ENCODE measurements at places on chromosomes 6 and 20.
A peak's percentile ranks its signal among the peaks of the same experiment; 100 is the strongest.

GRCh38 chr6:121437851-121438651 is 2.6 kb downstream of the GJA1 start:
- DNase-seq, result no peak

GRCh38 chr6:149917679-149918078 is 5.2 kb downstream of the RAET1G start:
- no peak for DNase-seq

GRCh38 chr6:125809570-125810170 is 18.9 kb downstream of the NCOA7 start:
- no peak for DNase-seq

DNA sequence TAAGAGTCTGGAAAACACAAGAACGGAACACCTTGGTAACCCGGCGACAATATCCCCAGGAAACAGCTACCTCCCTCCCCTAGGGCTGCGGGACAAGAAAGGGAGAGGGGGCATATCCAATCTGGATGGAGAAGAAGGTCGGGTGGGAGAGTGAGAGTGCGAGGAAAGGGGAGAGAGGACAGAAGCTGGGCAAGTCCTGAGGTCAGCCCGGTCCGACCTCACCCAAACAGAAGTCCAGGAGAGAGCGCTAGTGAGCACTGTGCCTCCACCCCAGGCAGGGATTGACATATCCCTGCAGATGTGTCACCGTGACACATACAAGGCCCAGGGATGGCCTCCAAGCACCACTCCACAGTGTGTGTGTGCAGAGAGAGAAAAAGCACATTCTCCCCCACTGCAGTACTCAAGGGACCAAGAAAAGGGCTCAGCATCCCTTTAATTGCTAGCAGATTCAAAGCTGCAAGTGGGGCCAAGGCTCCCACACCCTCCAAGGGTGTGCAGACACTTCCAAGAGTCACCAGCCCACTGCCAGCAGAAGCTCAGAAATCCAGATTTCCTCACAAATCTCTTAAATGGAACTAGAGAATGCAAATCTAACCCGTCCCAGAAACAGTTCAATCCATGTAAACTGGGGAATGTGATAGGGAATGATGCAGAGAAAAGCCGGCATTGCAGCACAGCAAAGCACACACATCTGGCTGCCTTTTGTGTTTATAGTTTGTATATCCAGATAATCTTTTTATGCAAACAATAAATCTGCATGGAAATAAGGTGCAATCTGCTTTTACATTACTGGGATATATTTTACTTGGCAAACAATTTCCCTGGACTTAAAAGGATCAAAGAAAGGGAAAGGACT is 3.1 kb downstream of the PXDC1 start:
- DNase-seq, result no peak

DNA sequence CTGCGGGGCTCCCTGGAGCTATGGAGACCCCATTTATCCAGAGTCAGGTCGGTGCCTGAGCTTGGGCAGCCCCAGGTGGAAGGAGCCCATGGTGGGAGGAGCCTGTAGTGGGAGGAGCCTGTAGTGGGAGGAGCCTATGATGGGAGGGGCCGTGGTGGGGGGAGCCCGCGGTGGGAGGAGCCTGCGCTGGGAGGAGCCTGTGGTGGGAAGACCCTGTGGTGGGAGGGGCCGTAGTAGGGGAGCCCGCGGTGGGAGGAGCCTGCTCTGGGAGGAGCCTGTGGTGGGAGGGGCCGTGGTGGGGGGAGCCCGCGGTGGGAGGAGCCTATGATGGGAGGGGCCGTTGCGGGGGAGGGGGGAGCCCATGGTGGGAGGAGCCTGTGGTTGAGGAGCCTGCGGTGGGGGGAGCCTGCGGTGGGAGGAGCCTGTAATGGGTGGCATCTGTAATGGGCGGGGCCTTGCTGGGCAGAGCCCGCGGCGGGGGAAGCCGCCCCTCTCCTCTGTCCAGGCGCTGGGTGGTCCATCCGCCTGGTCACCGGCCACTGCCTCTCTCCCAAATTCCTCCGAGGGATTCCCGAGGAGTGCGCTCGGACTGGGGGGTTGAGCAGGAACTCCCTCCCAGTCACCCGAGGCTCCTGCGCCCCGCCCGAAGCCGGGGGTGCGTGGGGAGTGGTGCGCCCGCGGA is 567 bp upstream of the FNDC11 start:
- DNase-seq, result peak; percentile 75

- DNase-seq, result no peak
These were observed 158.2 kb upstream of the MCHR2 start for GRCh38 chr6:100152201-100152600.

All from right kidney (tissue), 9 donors.